ENCODE measurements at places on chromosomes 16 and 17.

DNA sequence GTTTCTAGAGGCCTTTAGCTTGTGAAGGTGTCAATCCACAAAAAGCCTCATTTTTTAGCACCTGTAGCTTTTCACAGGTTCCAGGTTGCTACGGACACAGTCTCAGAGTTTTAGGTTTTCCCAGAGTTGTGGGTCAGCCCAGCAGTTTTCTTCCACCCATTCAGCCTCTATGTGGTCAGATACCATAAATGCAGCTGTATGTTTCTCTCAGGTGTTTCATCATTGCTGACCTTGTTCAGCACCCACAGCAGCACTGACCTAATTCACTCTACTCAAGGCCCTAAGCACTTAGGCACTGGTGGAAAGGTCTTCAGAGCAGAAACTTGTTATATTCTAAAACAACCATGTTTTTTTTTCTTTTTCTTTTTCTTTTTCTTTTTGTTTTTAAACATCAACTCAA, 15.0 kb upstream of the SPACA3 start:
- DNase-seq = no peak

DNA sequence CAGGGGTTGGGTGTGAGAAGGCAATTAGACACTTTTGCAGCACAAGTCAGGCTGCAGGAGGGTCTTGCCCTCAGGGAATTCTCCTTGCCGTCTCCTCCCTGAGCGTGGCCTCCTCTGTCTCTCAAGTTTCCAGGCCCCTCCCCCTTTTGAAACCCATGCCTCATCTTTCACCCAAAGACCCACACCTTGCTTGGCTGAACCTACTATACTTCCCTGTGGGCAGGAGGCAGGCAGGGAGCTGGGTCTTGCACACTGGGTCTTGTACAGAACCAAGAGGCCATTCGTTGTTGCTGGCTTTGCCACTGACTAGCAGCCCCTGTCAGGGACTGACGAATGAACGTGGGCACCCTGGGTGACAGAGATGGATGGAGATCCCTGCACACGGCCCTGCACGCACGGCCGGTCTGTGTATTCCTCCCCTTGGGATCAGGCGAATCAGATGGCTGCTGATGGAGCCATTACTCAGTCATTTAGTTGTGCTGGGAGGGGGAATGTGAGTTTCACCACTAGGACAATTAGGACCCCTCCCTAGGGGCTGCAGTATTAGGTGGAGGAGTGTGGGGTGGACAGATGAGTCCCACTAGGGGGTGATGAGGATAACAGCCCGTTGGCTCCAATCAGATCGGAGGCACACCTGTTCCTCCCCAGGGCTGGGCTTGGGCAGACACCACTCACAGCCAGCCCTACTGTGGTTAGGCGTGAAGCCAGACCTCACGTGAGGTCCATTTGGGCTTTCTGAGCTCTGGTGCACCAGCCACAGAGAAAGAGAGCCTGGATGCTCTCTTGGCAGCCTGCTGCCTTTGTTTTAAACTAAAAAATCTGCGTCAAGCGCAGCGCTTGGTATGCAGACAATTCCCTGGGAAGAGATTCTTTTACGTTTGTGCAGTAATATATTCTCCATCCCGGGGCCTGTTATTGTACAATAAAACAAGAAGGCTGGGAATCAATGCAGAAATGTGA, 167.7 kb upstream of the WSCD1 start:
- DNase-seq = no peak

GRCh38 chr17:77772899-77773358, 185.6 kb upstream of the TNRC6C start:
- DNase-seq = no peak

DNA sequence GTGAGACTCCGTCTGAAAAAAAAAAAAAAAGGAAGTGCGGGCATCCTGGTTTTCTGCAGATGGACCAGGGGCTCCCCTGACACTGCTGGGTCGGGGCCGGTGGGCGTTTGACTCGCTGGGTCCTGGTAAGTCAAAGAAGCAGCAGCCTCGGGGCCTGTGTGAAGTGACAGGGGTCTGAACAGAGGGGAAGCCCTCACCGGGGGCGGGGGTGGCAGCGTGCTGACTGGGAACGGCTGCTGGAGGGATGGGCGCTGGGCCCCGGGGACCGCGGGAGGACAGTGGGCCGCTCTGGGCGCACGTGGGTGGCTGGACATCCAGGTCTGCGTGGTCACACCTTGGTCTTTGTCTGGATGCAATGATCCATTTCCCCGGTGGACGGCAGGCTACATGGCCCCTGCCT, 8.2 kb downstream of the GALNS start:
- no peak for DNase-seq

DNA sequence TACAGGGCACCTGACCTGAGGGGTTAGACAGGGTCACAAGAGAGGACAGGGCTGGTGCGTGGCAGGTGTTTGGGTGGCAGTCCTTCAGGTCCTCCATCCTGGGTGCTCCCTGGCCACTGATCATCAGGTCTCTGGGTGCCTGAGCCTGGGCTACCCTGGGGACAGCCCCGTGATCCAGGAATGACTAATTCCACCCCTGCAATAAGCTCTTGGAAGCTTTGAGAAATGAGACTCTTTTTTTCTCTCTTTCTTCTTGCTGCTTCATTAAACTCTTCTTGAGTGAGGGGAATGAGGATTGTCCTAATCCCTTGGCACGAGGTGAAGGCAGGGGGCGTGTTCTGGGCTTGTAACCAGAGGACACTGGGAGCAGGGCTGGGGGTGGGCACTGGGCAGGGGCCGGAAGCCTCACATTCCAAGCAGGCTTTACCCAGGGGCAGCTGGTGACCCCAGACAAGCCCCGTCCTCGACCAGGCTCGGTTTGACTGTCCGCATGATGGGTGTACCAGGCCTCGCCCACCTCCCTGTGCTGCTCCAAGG, 21.4 kb upstream of the SPNS2 start:
- DNase-seq = no peak

- no peak for DNase-seq
These were observed 2.9 kb downstream of the SHISA9 start for GRCh38 chr16:12904329-12904671.

DNA sequence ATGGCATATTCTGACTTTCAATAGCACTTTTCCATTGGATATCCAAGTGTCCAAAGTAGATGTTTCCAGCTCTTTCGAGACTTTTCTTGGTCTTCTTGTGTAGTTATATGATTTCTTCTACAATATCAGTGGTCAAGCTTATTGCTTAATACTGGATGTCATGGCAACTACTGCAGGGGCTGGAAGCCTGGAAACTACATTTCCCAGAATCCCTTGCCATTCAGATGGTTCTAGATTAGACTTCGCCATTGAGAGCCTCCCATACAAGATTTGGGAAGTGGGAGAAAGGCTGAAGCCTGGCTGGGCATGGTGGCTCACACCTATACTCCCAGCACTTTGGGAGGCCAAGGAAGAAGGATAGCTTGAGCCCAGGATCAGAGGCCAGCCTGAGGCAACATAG, 153.6 kb downstream of the C16orf95 start:
- no peak for DNase-seq

- DNase-seq = no peak
These were observed at the start of gene NOXO1 for GRCh38 chr16:1981398-1981836. NOXO1 (minus strand) TSS chr16:1981469; CDS start chr16:1981179, 290 bp downstream.

DNA sequence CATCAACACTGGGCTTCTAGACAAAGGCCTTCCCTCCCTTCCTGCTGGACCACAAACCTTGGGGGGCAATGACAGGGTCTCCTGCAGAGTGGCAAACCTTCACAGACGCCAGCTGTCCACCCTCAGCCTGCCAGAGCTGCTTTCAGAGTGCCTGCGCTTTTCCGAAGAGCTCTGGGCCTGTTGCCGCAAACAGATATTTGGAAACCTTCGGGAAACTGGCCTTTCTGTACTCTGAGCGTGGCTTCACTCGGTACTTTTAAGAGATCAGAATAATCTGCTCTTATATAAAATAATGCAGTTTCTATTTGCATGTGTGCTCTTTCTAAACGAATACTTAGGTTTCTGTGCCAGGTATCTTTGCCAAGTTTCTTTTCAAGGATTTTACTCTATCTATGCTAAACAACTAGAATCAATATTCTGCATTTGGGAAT, 152.1 kb upstream of the CHMP6 start:
- DNase-seq = no peak

- DNase-seq = no peak
These were observed 1.2 kb upstream of the FOXF1 start for GRCh38 chr16:86508947-86509758.

DNA sequence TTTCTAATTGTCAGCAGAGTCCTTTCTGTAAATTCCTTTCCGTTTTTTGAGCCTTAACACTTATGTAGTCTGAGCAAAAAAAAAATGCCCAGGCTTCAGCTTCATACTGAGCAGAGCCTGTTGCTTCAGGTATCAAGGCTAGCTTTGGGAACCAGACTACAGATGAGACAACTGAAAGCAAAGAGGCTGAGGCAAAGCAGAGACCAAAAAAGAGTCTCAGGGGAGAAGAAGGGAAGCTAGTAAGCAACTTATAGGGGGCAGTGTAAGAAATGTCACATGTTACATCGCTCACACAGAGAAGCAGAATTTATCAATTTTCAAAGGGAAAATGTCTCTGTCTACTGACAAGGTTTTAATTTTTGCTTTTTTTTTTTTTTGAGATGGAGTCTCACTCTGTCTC, 3.3 kb downstream of the HASPIN start:
- DNase-seq = no peak

GRCh38 chr16:894136-894535, 76.6 kb downstream of the LMF1 start:
- no peak for DNase-seq

All from HS-5 (cell line).